T1000 (cell line): ENCODE measurements at places on chromosomes 5 and 9.

GRCh38 chr9:109653470-109653869 lies 126.5 kb upstream of the PALM2AKAP2 start:
- no peak for DNase-seq

GRCh38 chr9:23123048-23123632 lies 676.5 kb downstream of the DMRTA1 start:
- DNase-seq = peak; percentile 2

- no peak for DNase-seq
Measured at GRCh38 chr5:115189866-115190265, 20.2 kb upstream of the TRIM36 start.

DNA sequence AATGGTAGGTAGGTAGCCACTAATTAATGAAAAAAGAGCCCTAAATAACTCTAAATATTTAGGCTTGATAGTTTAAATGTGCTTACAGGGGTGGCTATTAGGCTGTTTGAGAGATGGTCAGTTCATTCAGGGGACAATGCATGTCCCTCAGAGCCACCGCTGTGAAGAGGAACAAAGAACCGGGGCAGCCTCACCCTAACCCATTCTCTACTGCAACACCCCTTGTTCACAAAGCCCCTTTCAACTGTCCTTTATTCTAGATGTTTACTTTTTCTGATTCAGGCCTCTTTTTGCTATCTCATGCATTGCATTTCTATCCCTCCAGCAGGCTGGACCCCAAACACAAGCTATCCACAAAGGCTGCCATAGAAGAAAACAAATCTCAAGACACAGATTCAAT lies 906.7 kb downstream of the NR2F1-AS1 start:
- DNase-seq = no peak

DNA sequence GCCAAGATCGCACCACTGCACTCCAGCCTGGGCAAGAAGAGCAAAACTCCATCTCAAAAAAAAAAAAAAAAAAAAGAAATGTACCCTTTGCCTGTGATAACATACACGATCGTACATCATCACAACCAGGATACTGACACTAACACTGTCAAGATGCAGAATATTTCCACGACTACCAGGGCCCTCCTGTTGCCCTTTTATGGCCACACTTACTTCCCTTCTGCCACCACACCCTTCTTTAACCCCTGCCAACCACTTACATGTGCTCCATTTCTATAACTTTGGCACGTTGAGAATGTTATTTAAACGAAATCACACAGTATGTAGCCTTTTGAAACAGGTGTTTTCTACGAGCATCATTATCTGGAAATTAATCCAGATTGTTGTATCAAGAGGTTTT lies 69.0 kb upstream of the OTULINL start:
- DNase-seq = no peak

GRCh38 chr9:127201731-127202130 lies 62.8 kb upstream of the GARNL3 start:
- DNase-seq = no peak

DNA sequence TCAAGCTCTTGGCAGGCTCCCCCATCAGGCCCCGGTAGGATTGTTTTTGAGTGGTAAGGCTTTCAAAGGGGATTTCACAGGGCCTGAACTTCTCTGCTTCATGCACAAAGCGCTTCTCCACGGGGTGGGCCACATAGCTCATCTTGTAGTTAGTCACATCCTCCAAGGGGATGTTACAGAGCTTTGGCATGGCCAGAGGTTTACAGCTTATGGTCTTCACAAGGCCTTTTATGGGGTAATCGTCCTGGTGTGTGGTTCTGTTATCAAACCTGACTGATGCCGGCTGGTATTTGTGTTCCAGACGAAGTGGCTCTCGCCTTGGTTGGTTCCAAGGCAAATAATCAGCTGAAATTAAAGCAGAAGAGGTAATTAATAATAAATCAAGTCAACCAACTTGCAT lies 104.3 kb downstream of the SAXO1 start:
- DNase-seq = no peak

- DNase-seq = no peak
Measured at GRCh38 chr5:16791036-16791705, 144.9 kb downstream of the MYO10 start.

DNA sequence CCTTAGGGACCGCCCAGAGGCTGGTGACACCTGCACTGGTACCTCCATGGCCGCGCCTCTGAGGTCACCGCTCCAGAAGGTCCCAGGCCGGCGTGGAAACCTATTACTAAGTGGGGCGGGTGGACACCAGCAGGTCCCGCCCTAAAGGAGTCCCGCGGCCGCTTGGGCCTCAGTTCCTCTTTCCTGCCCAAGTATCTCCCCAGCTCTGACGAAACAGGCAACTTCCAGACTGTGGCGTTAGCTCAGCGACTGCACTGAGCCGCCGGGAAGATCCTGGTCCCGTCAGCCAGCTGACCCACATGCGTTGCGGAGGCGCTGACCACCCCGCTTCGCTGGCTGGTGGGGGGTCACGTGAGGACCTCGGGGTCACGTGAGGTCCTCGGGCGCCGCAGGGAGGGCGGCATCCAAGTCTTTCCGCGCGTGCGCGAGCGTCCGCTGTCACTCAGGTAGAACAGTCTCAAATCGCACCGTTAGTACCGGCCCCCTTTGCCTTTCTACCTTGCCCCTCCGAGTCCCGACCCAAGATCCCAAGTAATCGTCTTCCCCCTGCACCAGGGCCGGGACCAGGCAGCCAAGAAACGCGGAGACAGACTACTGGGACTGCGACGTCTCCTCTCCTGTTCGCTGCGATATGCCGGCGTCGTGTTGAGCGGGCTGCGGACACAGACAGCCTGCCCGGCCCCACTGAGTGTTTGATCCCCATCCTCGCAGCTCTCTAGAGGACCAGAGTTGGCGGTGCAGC lies 53.7 kb upstream of the KDM4C start:
- no peak for DNase-seq

DNA sequence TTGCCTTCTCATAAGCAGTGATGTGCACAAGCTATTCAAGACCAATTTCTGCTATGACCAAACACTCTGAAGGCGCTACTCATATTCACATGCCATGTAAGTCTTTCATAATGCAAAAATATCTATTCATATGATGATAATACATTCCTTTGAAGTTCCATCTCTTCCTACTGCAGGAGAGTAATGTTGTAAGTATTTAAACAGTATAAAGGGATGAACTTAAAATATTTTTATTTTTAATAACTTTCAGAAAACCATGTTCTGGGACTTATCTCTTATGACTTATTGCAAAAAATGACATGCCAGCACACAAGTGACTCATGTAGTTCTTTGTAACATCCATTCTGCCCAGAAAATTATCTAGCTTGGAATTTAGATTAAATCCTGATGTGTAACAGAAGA lies 376.4 kb downstream of the KCTD16 start:
- DNase-seq = no peak

DNA sequence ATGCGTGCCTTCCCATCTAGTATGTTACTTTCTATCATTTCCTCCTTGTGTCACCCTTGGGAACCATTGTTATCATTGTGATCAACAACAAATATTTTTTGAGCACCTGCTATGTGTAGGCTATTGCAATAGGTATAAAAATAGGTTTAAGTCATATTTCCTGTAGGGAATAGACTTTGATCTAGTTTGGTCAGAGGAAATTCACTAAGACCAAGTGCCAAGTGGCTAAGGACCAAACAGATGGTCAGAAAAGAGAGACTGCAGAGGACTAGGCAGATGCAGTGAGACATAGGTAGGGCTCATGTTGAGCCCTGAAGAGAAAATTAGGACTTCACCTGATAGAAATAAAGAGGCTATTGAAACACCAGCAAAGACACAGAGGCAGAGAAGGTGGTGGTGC lies 430.0 kb upstream of the ADAMTSL1 start:
- DNase-seq = no peak

DNA sequence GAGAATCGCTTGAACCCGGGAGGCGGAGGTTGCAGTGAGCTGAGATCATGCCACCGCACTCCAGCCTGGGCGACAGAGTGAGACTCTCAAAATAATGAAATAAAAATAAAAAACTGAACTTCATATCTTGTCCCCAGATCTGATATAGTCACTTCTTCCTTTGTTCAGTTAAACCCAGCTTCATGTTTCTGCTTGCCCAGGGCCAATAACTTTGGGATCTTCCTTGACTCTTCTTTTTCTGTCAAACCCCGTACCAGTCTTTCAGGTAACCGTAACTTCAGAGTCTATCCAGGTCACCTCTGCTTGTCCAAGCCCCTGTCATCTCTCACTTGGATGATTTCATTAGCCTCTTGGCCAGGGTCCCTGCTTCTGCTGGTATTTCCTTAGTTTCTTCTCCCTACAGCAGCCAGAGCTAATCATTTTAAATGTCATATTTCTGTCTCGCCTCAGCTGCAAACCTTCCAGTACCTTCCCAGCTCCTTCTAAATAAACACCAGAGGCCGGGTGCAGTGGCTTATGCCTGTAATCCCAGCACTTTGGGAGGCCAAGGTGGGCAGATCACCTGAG lies 19.7 kb upstream of the ABL1 start:
- no peak for DNase-seq

DNA sequence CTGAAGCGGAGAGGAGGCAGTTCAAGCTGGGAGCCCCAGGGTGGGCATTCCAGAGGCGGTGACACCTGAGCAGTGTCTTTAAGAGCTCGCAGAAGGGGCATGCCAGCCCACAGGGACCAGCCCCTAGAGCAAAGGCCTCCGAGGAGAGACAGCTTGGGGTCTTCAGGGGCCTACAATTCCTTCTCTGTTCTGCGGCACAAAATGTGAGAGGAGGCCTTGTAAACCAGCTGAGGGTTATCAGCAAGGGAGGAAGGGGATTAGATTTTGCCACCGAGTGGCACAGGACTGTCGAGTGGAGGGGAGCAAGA lies 505 bp upstream of the SIGMAR1 start:
- no peak for DNase-seq

- DNase-seq = no peak
Measured at GRCh38 chr9:76003041-76003440, 112.6 kb downstream of the PCSK5 start.

DNA sequence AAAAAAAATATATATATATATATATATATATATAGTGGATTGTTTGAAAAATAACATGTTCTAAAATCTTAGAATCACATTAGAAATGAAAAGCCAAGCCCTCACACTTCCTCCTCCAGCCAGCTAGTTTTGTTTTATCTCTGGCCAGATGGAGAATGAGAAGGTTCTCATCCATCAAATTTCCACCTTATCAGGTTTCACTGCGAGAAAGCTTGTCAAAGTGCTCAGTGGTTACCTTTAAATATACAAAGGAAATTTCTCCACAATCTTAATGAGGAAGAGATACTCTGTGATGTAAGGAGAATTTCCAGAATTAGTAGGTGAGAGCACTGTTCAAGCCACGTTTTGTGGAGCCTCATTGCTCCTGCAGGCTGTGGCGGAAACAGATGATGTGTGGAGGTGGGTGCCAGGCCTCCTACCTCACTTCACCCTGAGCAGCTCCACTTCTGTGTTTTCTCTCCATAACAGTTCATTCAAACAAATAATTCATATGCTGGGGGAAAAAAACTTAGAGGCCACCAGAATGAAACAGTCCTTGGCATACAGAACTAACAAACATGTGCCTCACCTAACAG lies 71.9 kb downstream of the CDK5RAP2 start:
- DNase-seq = no peak

DNA sequence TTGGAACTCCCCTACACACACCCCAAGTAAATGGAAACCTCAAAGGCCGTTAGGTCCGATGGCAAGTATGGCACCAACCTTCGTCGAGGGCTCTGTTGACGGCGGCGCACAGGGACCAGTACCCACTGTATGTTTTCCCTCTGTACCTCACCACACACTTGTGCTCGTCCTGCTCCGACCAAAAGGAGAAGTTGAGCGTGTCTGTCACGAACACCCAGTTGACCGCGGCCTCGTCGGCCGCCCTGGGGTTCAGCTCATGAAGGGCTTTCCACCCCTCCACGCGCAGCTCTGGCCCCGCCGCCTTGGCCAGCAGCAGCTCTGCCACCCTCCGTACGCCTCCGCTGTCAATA lies 24.0 kb downstream of the HNRNPK start:
- no peak for DNase-seq

GRCh38 chr5:139190125-139190524 lies 8.0 kb downstream of the SIL1 start:
- no peak for DNase-seq

- DNase-seq = no peak
Measured at GRCh38 chr5:28810751-28811136, 1772.4 kb upstream of the CDH9 start.

- DNase-seq = no peak
Measured at GRCh38 chr5:169881702-169882303, 98.5 kb downstream of the INSYN2B start.

DNA sequence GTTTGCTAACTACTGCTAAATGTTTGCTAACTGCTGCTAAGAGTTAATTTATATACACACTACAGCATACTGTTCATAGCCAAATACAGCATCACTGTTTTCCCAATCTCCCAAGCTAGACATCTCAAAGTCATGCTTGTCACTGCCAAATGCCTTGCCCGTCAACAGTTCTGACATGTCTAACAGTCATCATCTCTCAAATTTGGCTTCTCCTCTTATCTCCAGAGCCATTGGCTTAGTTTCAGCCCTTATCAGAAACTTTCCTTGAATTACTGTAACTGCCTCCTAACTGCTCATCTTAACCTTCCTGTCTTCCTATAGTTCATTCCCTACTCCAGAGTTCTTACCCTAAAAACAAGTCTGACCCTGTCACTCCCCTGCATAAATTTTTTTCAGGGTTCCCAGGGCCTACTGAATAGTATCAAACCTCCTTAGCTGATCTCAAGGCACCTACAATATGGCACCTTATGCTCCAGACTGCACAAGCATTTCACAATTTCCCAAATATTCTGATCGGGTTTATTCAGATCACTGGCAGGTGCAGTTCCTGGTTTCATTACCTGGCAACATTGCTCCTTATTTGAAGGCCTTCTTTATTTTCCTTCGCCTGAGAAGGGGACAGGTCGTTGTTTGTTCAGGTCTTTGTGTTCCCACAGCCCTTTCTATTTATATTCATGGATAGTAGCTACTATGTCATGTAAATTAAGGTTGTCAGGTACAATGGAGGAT lies 55.9 kb upstream of the ANKRD55 start:
- DNase-seq = no peak

GRCh38 chr5:170960567-170960966 lies 98.7 kb downstream of the RANBP17 start:
- no peak for DNase-seq

DNA sequence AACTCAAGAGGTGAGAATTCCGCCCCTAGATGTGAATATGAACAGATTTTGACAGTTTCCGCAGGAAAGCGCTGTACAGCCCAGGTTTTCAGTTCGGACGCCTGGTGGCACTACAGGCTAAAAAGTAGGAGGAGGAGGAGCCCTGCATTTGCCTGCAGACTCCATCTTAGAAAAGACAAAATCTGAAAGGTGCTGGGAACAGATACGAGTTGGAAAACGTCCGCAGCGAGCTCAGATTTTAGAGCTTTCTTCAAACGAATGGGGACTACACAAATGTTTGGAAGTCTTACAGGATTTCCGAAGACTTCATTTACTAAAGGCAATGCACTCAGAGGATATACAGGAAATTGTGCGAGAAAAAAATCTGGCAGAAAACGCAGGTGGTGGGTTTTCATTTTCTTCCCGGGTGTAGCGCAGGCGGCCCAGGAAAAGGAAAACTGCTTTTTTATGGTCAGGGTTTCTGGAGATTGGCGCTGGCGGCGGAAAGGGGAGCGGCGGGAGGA lies 9.9 kb upstream of the PCDHB2 start:
- peak; percentile 44 for DNase-seq

- DNase-seq = no peak
Measured at GRCh38 chr5:137078171-137078665, 420.9 kb downstream of the SPOCK1 start.
